Mesothelial cell of epicardium (in vitro differentiated cells): ENCODE measurements at places on chromosomes 2 and 18.

DNA sequence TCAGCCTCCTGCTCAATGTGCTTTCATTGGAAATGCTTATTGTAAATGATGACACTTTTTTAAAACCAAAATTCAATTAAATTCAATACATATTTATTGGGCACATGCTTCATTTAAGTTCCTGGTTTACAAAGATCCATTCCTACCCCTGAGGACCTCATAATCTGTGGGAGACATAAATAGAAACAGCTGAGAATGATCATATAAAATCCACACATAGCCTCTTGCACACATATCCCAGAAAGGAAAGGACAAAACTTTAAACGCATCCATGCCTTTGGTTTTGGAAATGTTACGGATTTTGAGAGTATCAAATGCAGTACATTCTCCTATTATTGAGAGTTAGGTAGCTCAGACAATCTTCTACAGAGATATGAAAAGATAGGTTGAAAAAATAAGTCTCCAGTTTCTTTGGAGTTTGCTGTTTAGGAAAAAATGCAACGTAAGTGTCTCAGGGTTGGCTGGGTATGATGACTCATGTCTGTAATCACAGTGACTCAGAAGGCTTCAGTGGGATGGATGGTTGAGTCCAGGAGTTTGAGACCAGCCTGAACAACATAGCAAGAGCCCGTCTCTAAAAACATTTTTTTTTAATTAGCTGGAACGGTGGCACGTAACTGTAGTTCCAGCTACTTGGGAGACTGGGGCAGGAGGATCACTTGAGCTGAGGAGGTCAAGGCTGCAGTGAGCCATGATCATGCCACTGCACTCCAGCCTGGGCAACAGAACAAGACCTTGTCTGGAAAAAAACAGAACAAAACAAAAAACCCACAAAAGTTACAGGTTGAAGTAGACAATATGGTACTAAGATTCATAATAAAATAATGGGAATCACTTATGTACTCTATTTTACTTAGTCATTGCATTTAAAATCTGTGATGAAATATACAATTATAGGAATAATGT lies 3.9 kb upstream of the PRELID3A start:
- DNase-seq, result no peak
- H3K4me1 ChIP-seq, result peaks cover 19% of the 10 kb centered on the region
- H3K4me3 ChIP-seq, result no peak overlapping the region
- no peaks in the 10 kb centered on the region for H3K36me3 ChIP-seq
- peak overlapping the region; percentile 5 for H3K27ac ChIP-seq

- DNase-seq, result no peak
- no peak overlapping the region for H3K27ac ChIP-seq
- peaks cover 15% of the 10 kb centered on the region for H3K4me1 ChIP-seq
- H3K36me3 ChIP-seq, result peaks cover 13% of the 10 kb centered on the region
These were observed 133.5 kb downstream of the CERS6 start for GRCh38 chr2:168589236-168590211.

DNA sequence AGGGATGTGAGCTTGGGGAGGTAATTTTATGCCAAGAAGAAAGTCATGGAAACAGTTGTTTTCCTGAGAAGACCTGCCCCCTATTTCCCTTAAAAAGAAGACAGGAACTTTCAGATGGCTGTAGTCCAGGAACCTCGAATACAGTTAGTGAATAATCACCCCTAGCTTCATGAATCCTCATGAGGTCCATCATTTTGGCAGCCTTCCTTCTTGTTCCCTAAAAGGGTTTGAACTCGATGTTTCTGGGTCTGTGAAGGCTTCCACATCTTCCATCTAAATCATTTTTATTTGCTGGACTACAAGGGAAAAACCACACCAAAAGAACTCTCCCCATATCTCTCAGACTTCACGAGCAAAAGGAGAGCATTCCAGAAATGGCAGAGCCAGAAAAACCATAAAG lies 290.8 kb downstream of the SLC4A3 start:
- no peaks in the 10 kb centered on the region for H3K36me3 ChIP-seq
- no peak overlapping the region for H3K27ac ChIP-seq

DNA sequence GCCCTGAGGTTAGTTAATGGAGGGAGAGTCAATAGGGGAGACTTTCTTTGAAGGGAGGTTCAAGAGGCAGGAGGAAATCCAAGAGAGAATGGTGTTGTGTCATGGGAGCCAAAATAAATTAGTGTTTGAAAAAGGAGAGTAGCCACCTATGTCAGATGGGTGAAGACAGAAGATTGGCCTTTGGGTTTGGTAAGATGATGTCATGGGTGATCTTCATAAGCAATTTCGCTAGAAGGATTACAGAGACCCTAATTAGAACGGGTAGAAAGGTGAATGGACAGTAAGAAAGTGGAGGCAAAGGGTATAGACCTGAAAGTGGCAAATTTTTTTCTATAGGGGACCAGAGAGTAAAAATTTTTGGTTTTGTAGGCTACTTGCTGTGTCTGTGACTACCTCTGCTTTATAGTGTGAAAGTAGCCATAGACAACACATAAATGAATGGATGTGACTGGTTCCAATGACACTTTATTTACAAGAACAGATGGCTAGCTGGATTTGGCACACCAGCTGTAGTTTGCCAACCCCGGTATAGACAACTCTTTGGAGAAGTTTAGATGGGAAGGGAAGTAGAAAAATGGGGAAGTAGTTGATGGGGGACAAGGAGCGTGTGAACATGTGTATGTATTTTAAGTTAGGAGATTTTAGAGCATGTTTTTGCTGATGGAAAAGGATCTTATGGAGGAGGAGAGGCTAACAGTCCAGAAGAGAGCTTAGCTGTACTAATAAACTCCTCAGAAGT lies 9.3 kb downstream of the STAMBP start:
- H3K36me3 ChIP-seq, result peaks cover 14% of the 10 kb centered on the region
- no peak overlapping the region for H3K27ac ChIP-seq
- H3K27me3 ChIP-seq, result no peaks in the 10 kb centered on the region
- H3K4me3 ChIP-seq, result no peak overlapping the region
- H3K4me1 ChIP-seq, result no peaks in the 10 kb centered on the region

GRCh38 chr2:36356298-36356989 lies 866 bp downstream of the CRIM1 start:
- H3K4me1 ChIP-seq, result peaks cover 68% of the 10 kb centered on the region
- peak; percentile 28 for DNase-seq
- no peaks in the 10 kb centered on the region for H3K27me3 ChIP-seq
- H3K36me3 ChIP-seq, result no peaks in the 10 kb centered on the region

DNA sequence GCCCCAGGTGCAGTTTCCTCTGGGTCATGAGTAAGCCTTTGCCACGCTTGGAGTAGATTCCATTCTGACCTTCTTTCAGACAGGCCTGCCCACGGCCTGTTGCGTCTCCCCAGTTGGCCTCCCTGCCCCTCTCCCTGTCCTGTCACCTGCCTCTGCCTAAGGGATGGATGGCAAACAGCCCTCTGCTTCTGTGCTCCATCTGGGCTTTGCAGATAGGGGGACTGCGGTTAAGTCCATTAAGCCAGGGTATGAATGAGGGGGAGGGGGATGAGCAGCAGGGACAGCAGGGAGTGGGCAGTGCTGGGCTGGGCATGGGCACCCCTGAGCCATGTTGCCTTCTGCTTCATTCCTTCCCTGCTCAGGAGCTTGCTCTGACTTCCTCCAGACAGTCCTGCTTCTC lies 37.6 kb upstream of the B3GNT7 start:
- peaks cover 12% of the 10 kb centered on the region for H3K36me3 ChIP-seq
- DNase-seq, result no peak
- H3K4me3 ChIP-seq, result no peak overlapping the region
- H3K4me1 ChIP-seq, result peaks cover 9% of the 10 kb centered on the region
- H3K27me3 ChIP-seq, result no peaks in the 10 kb centered on the region

- no peak for DNase-seq
- H3K4me1 ChIP-seq, result peaks cover 22% of the 10 kb centered on the region
- H3K4me3 ChIP-seq, result no peak overlapping the region
These were observed 46.3 kb upstream of the TANK start for GRCh38 chr2:161113693-161114575.

GRCh38 chr2:30565851-30566358 lies 118.9 kb downstream of the LCLAT1 start:
- H3K36me3 ChIP-seq, result peaks cover 7% of the 10 kb centered on the region
- H3K27me3 ChIP-seq, result no peaks in the 10 kb centered on the region
- H3K4me1 ChIP-seq, result no peaks in the 10 kb centered on the region
- no peak for DNase-seq
- H3K27ac ChIP-seq, result no peak overlapping the region
- H3K4me3 ChIP-seq, result no peak overlapping the region

DNA sequence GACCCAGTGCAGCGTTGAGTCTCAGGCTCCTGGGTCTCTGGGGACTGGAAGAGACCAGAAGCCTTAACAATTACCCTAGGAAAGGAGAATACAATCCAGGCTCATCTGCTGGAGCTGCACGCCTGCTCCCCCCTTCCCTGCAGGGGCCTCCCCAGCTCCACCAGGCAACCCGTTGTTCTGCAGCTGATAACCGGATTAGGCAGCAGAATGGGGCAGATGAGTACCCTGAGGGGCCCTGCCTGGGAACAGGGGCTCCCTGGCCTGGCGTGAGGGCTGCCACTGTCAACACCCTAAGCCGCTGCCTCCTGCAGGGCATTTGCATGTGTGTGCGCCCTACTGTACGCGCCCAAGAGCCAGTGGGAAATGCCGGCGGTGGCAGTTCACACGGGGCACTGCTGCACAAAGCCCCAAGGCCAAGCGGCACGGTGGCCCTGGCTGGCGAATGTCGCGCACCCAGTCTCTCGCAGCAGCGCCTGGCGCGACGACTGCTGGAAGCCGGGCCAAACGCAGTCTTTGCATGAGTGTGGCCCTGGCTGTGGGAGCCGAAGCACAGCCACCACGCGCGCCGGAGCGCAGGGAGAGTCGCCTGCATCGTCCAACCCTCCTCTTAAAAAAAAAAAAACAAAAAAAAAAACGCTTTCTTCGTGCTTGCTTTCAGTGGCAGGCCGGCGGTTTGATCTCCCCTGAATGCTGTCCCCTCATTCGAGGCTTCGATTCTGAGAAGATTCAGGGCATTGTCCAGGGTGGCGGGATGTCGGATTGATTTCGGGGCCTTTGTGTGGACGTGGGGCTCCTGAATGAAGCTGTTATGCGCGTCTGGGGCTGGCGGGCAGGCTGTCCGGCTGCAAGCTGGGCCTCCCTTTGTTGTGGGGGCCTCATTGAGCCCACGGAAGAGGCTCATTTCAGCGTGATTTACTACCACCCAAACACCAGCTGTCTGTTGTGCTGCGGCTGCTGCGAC lies 63.8 kb downstream of the SETBP1 start:
- H3K36me3 ChIP-seq, result peaks cover 4% of the 10 kb centered on the region
- peaks cover 26% of the 10 kb centered on the region for H3K4me1 ChIP-seq
- DNase-seq, result no peak
- no peak overlapping the region for H3K27ac ChIP-seq

GRCh38 chr2:231732604-231733003 lies 24.3 kb downstream of the PTMA start:
- H3K27me3 ChIP-seq, result no peaks in the 10 kb centered on the region
- H3K4me1 ChIP-seq, result peaks cover 2% of the 10 kb centered on the region
- no peak overlapping the region for H3K27ac ChIP-seq
- H3K4me3 ChIP-seq, result no peak overlapping the region
- H3K36me3 ChIP-seq, result peaks cover 13% of the 10 kb centered on the region

DNA sequence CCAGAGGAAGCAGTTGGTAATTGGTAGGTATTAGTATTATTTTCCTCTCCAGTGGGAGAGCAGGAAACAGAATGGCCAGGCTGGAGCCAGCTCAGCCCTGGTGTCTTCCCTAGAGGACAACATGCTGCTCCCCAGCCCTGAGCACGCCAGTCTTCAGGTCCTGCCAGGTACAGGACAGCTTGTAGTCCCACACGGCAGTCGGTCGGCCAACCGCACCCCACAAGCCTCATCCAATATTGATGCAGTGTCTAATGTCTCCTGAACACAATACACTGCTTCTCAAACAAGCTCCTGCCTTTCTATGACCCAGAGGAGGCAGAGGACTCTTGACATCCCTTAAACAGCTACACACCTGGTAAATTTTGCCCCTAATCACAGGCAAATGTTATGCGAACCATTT lies 71.0 kb upstream of the PPP1CB start:
- H3K4me3 ChIP-seq, result no peak overlapping the region
- H3K36me3 ChIP-seq, result no peaks in the 10 kb centered on the region
- H3K4me1 ChIP-seq, result peaks cover 58% of the 10 kb centered on the region
- peak overlapping the region; percentile 94 for H3K27ac ChIP-seq
- DNase-seq, result no peak

DNA sequence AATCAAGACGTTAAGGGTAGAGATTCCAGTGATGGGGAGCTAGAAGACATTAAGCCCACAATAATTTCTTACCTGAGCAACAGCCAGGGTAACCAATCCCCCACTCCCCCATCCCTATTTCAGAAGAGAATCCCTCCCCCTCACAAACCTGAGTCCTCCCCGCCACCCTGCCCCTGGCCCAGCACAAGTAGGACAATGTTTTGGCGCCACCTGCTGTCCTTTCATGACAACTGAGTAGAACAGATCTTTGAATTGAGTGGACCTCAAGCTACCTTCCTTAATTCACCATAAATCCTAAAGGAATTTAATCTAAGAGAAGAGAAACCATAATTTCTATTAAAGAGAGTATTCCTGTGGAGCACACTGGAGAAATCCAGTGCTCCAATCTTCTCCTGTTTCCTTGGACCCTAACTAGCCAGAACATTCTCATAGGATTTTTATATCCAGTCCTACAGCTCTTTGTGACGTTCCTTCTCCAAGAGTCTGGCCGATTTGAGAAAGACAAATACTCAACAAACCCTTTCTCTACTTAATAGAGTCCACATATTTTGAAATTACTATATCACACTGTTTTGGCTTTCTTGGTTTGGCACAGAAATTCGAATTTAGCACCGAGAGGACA lies 41.1 kb downstream of the NHEJ1 start:
- peaks cover 45% of the 10 kb centered on the region for H3K4me1 ChIP-seq
- DNase-seq, result peak; percentile 65
- no peak overlapping the region for H3K4me3 ChIP-seq
- H3K27me3 ChIP-seq, result no peaks in the 10 kb centered on the region

- no peaks in the 10 kb centered on the region for H3K36me3 ChIP-seq
- DNase-seq, result no peak
- H3K27me3 ChIP-seq, result no peaks in the 10 kb centered on the region
- no peak overlapping the region for H3K4me3 ChIP-seq
These were observed 172.7 kb upstream of the TRIB2 start for GRCh38 chr2:12543978-12544558.

GRCh38 chr18:35376393-35376741 lies 770 bp downstream of the ZNF396 start:
- peak overlapping the region; percentile 67 for H3K4me3 ChIP-seq
- peaks cover 25% of the 10 kb centered on the region for H3K27me3 ChIP-seq
- no peak for DNase-seq
- no peaks in the 10 kb centered on the region for H3K36me3 ChIP-seq
- peaks cover 2% of the 10 kb centered on the region for H3K4me1 ChIP-seq

DNA sequence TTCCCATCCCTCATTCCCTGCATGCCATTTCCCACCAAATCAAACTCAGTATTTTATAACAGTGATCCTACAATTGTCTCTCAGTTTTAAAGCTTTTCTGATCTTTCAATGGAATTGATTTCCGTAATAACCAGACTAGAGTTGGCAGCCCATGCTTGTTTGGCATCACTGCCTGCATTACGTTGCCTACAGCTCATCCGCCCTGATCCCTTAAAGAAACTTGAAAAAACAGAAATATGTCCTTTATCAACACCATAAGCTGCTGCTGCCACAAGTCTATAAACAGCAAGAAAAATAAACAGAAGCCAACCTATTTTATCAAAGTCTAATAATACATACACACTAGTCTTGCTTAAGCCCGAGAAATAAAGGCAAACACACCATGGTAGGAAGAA lies 331.0 kb downstream of the METTL4 start:
- H3K27me3 ChIP-seq, result no peaks in the 10 kb centered on the region
- H3K4me3 ChIP-seq, result no peak overlapping the region
- H3K27ac ChIP-seq, result no peak overlapping the region
- H3K36me3 ChIP-seq, result no peaks in the 10 kb centered on the region
